ENCODE measurements at places on chromosomes 5 and 9. TPM values are rescaled to one million over a fixed set of nuclear protein-coding genes. Genes with fewer than 3 reads are reported as not detected.

DNAI1 gene
- total RNA-seq: not detected

SPATA31D4 gene
- total RNA-seq: not detected

GPR150 gene
- total RNA-seq: 0.32 TPM

PKD2L2 gene
- not detected for total RNA-seq

PPP3R2 gene
- total RNA-seq: 0.09 TPM
